WERI-Rb-1 (cell line): ENCODE measurements at places on chromosomes 11 and 22.

GRCh38 chr11:117997823-117998579 is 11.8 kb downstream of the IL10RA start:
- DNase-seq: no peak

- no peak for DNase-seq
These were observed 85.8 kb downstream of the EFCAB6 start for GRCh38 chr22:43726322-43726721.

- DNase-seq: no peak
These were observed 27.8 kb downstream of the P4HA3 start for GRCh38 chr11:74283580-74284180.

DNA sequence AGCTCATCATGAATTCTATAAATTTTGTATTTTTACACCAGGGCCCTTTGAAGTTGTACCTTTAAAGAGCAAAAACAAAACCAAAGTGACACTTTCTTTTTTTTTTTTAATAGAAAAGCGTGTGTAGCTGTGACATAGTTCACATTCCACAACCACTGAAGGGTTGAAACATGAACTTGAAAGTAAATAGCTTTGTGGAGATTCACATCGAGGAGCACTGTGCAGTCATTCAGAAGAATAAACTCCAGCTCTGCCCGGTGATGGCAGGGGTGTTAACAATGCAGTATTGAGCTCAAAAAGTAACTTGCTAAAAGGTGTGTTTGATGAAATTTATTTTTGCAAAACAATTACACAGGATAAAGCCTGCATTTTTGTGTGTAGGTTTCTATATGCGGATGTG is 1166.2 kb downstream of the TBC1D22A start:
- no peak for DNase-seq

- peak; percentile 64 for DNase-seq
These were observed 22.6 kb upstream of the PKNOX2 start for GRCh38 chr11:125141686-125142535.

DNA sequence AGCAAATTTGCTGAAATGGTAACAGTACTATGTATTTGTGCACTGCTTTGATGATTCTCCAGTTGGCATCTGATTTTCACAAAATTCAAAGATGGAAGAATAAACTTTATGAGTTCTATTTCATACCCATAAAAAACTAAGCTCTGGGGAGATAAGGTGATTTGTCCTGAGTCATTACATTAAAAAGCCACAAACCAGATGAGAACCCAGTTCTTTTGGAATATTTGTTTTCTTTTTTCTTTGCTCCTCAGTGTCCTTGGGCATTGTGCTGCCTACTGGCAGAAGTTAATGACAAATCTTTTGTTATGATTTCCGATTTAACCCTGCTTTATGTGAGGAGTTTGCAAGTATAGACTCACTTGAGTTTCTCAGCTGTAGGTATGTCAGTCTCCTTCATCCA is 45.4 kb upstream of the AMOTL1 start:
- DNase-seq: no peak

GRCh38 chr11:117814204-117814765 is 10.3 kb downstream of the FXYD2 start:
- DNase-seq: peak; percentile 71

GRCh38 chr11:15940462-15941205 is 415.7 kb downstream of the SOX6 start:
- DNase-seq: no peak

GRCh38 chr11:130727157-130728119 is 188.8 kb downstream of the SNX19 start:
- DNase-seq: no peak
